ENCODE measurements at places on chromosomes 1 and 21.

- no peak for DNase-seq
Observed at GRCh38 chr21:43313221-43313938, 113.6 kb downstream of the SIK1 start.

GRCh38 chr1:115251340-115251748 is 86.7 kb downstream of the NGF start:
- DNase-seq, result no peak

- no peak for DNase-seq
Observed at GRCh38 chr1:174217787-174218574, 58.7 kb downstream of the RABGAP1L start.

GRCh38 chr1:114032271-114033215 is 53.3 kb downstream of the OLFML3 start:
- no peak for DNase-seq

DNA sequence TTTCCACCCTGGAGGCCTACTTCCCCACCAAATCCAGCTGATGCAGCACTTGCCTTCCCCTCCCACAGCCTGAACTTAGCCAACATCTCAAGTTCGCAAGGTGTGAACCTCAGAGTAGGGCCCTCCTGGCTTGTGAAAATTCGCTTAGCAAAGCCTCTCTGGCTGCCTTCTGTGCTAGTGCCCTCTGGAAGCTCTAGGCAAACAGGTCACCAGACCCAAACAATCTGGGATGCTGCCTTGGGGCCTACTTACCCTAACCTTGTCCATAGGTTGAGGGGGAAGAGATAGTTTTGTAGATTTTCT is 30.3 kb upstream of the TRABD2B start:
- no peak for DNase-seq
